Activated CD4-positive, alpha-beta T cell treated with anti-CD3 and anti-CD28 coated beads, Interleukin-10, Interleukin-2, amounts not matched to agents 100 ng/mL and 50 ng/mL, durations not matched to agents 16 hours and 8 hours (primary cell): ENCODE measurements at places on chromosomes 6 and 20.

DNA sequence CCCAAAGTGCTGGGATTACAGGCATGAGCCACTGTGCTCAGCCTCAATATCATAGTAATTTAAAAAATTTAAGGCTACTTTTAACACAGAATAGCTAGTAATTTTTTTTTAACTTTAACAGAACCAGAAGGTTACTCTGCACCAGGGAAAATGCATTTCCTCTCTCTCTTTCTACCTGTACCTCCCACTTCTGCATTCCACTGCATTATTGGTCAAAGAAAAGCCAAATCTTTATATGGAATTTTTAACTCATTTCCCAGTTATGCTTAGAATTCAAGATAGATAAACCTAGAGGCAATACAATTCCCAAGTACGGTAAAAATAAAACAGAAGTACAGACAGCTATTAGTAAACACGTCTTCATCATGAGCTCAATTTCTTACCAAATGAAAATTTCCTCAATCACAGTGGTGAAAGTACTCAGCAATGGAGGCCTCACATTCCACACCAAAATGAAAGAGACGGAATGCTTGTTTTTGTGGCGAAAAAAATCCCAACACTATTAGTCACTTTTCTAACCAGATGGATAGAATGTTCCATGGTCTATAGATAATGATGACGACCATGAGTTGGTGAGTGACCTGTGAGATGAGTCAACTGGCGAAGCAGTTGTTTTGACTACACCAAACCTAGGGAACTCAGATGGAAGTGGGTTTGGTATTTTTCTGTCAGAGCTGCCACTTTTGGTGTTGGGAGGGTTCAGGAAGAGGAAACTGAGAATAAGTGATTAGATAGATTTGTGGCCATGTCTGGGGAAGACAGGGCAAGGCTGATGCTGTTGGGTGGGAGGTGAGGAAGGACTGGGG is 104.7 kb upstream of the SGK1 start:
- peak; percentile 45 for DNase-seq

- peak; percentile 46 for DNase-seq
Observed at GRCh38 chr6:139030228-139030963, 1.9 kb downstream of the ABRACL start.

DNA sequence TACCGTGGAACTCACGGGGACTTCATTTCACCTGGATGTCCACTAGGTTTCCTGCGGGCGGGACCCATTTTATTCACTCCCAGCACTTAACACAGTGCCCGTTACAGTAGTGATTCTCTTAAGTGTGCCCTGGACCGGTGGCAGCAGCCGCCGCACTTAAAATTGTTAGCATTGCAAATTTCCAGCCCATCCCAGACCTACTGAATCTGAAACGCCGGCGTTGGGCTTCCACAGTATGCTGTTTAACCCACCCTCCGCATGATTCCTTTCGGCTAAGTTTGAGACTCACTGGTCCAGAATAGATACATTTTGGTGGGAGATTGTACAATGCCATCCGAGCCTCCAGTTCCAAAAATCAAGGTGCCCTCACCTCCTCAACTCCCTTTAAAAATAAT is 967 bp downstream of the SMPDL3A start:
- DNase-seq: no peak

GRCh38 chr20:63829945-63830835 is 874 bp downstream of the ZBTB46 start:
- no peak for DNase-seq

GRCh38 chr6:51753635-51754034 is 333.8 kb downstream of the PKHD1 start:
- peak; percentile 15 for DNase-seq

- DNase-seq: no peak
Observed at GRCh38 chr6:43944908-43945767, 175.1 kb downstream of the VEGFA start.

DNA sequence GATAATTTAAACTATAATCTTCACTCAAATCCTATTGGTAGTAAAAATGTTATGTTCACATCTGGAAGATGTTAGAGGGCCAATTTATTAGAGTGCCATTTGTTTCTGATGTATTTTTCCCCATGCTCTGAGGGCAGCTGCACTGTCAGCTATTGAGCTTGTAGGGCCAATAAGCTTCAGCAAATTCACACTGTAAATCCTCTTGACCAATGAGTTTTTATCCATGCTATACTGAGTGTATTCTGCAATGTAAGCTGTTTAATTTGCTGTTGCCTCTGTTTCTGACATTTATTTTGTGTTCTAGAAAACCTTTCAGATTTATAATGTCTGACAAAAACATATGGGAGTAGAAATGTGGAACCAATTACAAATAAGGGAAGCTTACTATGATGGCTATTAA is 62.6 kb downstream of the OGFRL1 start:
- no peak for DNase-seq

DNA sequence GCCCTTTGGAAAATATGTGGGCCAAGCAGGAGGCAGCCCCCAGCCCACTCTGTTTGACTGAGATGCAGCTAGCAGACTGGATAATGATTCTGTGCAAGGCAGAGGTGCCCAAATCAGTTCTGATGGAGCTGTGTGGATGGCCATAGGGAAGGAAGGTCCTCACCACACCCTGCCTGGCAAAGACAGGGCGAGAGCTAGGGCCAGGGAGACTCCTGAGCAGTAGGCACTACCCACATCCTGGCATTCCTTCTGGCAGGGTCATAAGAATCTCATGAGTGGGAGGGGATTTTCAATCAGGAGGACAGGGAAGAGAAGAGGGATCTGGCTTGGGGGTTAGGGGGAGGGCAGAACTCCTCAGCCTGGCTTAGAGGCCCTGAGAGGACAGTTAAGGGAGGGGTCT is 18.6 kb upstream of the TREM2 start:
- DNase-seq: no peak

- DNase-seq: no peak
Observed at GRCh38 chr6:166387642-166388289, 5.0 kb upstream of the MPC1 start.

GRCh38 chr6:113862112-113862511 is 5.0 kb downstream of the MARCKS start:
- no peak for DNase-seq

DNA sequence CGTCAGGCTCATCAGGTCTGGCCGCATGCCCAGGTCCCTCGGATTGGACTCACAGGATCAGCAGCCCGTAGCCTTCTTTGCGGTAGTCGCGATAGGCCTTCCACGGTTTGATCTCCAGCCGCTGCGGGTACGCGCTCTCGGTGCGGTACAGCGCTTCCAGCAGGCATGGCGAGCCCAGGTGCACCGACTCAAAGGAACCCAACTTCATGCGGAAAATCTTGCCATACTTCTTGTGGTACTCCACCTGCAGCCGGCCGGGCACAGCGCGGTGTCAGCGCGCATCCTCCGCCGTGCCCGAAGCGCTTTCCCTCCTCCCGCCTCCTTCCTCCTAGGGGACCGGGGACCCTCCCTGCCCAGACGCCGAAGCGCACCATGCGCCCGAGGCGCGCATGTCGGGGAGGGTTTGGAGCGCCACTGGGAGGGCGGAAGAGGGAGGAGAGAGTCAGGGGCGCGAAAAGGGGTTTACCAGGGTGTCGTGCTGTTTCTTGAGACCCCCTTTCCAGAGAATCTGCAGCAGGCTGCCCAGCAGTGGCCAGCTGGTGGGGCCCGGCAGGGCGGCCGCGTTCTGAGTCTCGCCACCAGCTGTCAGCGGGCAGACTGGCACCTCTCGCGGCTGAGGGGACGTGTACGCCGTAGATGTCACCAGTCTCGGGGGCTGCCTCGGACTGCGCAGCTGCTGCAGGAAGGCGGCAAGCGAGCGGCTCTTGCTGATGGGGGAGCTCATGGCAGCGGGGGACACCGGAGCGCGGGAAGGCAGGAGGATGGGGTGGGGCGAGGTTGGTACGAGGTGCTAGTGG is 732 bp downstream of the CYP24A1 start:
- DNase-seq: no peak

- peak; percentile 72 for DNase-seq
Observed at GRCh38 chr6:127878115-127878514, 22.7 kb downstream of the THEMIS start.

- DNase-seq: no peak
Observed at GRCh38 chr6:152563177-152563576, 74.0 kb downstream of the SYNE1 start.

GRCh38 chr20:4256874-4257273 is 241.5 kb upstream of the RNF24 start:
- DNase-seq: no peak

DNA sequence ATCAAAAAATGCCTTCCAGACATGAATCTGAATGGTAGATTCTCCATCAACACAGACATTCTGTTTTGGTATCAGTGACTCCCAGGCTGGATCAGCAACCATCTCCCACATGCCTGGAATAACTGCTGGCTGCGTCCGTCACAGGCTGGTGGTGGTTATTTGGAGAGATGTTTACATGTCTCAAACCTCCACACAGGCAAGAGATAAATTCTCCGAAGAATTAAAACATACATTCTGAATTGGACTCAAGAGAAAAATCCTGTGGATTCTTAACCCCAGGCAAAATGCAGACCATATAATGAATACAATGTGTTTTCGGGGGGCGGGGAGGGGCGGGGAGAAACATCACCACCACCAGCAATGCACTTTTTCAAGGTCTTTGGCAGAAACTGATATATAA is 108.2 kb downstream of the THBS2 start:
- no peak for DNase-seq

DNA sequence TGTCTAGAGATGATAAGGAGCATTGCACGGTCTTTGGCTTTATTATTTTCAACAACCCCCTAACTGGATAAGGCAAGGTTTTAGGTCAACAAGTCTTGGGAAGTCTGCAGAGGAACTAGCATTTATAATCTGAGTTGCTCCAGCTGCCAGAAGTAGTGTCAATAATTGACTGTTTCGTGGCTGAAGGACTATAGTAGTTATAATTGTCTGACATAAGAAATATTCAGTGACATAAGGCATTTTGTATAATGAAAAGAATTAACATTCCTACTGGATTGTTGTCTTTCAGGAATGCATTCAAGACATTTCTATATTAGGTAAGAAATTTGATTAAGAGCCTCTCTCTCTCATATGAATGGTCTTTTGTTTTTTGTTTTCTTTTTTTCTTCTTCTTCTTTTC is 136.9 kb upstream of the SGK1 start:
- DNase-seq: no peak

DNA sequence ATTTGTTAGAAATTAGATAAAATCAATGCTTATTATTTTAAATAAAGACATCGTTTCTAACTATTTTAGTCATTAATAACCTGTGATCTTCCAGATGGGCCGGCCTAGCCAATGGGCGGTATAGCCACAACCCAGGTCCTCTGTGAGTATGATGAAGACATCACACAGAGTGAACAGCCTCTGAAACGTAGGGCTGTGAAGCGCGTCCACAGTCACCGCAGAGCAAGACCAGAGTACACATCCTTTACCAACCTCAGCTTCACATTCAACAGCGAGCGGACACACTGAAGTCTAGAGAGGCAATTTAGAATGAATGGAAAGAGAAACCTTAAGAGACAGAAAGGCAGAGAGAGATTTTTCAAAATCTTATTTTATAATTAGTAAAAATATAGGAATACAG is 125.0 kb upstream of the RPS6KA2 start:
- no peak for DNase-seq

- no peak for DNase-seq
Observed at GRCh38 chr6:53962646-53963045, 148.6 kb upstream of the MLIP start.

GRCh38 chr6:74607934-74608333 is 597.9 kb downstream of the COL12A1 start:
- DNase-seq: no peak

DNA sequence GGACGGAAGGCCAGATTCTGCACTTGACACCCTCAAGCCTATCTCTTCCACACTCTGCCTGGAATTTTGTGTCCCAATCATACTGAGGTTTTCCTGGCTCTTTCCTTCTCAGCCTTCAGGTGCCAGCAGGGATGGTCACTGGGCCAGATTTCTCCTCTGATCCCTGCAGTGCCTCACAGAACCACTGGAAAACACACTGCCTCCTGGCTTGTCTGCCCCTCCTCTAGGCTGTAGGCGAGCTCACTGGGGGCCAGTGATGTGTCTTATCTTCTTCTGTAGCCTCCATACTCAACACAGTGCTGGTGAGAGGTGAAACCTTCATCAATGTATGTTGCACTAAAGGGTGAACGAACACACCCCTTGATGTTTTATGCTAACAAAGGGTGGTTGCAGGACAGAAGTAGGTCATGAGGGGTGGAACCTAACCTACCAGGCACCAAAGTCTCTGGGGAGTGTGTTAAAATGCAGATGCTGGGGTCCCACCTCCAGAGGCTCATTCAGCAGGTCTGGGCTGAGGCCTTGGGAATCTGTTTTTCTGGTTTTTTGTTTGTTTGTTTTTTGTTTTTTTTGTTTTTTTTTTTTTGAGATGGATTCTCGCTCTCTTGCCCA is 80.3 kb downstream of the CDH26 start:
- DNase-seq: no peak

DNA sequence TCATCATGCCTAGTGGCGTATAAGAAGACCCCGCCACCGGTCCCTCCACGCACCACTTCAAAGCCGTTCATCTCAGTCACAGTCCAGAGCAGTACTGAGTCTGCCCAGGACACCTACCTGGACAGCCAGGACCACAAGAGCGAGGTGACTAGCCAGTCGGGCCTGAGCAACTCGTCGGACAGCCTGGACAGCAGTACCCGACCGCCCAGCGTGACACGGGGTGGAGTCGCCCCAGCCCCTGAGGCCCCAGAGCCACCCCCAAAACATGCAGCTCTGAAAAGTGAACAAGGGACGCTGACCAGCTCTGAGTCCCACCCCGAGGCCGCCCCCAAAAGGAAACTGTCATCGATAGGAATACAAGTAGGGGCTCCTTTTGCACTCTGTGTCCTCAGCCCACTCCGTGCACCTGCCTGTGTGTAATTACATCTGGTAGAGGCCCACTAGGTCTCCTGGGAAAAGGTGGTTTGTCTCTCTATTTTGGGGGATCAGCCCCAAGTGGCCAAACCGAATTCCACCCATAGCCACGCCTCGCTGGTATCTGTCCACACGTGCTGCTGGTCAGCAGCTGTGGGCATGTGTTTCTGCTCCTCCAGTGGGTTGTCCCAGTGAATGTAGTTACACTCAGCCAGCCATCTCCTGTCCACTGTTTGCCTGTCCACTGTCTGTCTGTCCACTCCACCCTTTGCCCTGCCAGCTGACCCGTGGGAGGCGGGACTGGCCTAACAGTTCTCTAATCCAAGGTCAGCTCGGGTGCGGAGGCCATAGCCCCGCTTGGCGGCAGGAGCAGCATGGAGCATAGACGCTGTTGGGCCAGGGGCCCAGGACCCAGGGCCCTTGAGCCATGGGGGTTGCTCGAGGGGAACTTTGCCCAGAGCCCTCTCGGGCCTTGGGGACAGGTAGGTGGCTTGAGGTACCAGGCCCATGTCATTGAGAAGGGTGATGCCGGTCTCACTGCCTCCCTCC is 44.3 kb upstream of the MYL9 start:
- DNase-seq: no peak

DNA sequence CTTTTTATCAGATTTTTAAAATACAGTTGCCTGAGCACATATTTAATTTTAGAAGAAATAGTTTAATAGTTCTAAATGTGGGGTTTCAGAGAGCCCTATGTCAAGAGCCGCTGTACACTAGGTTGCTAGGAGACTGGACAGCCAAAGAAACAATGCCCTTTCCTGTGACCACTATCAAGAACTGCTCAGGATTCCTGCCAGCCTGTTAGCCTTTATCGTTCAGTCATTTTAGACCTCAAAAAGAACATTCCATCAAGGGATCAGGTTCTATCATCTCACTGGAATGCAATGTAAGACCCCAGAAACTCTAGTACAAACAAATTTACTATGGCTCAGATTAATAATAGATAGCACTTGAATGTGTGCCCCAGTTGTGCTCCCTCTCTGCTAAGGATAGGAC is 181.2 kb upstream of the CCN2 start:
- no peak for DNase-seq
